ENCODE measurements at places on chromosomes 4 and X. TPM values are rescaled to one million over a fixed set of nuclear protein-coding genes. Genes with fewer than 3 reads are reported as not detected.

Gene PRKG2
- total RNA-seq: 0.58 TPM

Gene SLITRK4
- 1.2 TPM for total RNA-seq

Gene BEX5
- 41.1 TPM for total RNA-seq

Gene ZNF81
- total RNA-seq: 10.4 TPM

Gene GJB1
- total RNA-seq: 228 TPM

Gene LDOC1
- total RNA-seq: 32.9 TPM

Gene CYSLTR1
- total RNA-seq: 3.5 TPM

Gene PRDM8
- 4.1 TPM for total RNA-seq

Gene GLUD2
- total RNA-seq: 7.6 TPM

Gene GALNT7
- total RNA-seq: 45.3 TPM

Gene RNF175
- 0.17 TPM for total RNA-seq

Gene BGN
- 204 TPM for total RNA-seq
